ENCODE measurements at places on chromosomes 2 and 18. TPM values are rescaled to one million over a fixed set of nuclear protein-coding genes. Genes with fewer than 3 reads are reported as not detected.

- DNase-seq: no peak
Observed at GRCh38 chr2:118769707-118770400, 77.6 kb downstream of the EN1 start.

DNA sequence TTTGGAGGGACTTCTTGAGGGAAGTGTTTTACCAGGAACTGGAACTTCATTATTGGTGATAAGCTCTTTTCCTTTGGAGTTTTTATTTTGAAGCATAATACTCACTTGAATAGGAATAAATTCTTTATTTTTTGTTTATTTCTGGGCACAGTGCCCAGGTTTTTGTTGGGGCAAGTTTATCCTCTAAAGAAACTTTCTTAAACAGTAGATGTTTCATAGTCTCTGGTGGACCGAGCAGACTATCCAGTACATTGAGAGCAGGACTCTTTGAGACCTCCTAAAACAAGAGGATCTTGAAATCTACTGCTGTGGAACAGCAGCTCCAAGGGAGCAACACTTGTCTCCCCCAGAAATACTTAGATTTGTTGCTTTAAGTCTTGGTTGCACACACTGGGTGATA lies 109.4 kb downstream of the PARD3B start:
- no peak for DNase-seq

DNA sequence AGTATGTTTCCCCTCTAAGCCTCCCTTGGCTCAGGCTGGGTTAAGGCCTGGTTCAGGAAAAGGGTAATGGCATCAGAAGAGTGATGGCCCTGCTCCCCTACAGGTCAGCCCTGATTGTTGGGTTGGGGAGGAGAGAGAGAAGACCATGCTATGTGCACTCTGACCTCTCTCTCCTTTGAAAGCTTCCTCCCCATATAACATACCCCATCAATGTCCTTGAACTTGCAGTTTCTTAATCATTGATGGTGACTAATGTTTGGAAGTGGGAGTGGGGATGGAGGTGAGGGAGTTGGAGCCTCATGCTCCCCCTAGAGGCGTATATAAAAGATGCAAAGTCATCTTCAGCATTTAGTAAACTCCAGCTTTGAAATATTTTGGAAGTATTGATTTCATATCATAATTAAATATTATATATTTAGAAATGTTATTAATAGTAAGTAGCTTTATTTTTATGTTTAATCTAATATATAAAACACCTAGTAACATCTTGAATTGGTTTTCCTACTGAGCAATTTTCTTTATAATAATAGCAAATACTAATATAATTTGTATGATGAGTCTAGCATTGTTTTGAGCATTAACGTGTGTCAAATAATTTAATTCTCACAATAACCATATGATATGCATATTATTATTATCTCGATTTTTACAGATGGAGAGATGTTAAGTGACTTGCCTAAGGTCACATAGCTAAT lies 8.8 kb downstream of the PLCL1 start:
- no peak for DNase-seq

DNA sequence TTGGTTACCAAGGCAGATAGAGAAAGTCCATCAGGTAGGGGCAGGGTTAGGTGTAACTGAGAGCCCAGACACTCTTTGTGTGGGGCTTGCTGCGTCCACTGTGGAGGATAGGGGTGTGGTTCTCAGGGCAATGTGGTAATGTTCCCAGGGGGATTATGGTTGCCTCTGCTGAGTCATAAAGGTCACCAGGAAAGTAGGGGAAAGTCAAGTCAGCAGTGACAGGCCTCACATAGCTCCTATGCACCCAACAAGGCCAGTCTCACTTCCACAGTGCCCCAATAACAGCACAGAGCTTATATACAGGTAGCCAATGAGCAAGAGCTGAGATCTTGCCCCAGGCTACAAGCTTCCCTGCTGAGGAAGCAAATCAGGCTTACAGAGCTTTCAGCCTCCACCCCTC lies 1438.0 kb upstream of the ZEB2 start:
- no peak for DNase-seq

DNA sequence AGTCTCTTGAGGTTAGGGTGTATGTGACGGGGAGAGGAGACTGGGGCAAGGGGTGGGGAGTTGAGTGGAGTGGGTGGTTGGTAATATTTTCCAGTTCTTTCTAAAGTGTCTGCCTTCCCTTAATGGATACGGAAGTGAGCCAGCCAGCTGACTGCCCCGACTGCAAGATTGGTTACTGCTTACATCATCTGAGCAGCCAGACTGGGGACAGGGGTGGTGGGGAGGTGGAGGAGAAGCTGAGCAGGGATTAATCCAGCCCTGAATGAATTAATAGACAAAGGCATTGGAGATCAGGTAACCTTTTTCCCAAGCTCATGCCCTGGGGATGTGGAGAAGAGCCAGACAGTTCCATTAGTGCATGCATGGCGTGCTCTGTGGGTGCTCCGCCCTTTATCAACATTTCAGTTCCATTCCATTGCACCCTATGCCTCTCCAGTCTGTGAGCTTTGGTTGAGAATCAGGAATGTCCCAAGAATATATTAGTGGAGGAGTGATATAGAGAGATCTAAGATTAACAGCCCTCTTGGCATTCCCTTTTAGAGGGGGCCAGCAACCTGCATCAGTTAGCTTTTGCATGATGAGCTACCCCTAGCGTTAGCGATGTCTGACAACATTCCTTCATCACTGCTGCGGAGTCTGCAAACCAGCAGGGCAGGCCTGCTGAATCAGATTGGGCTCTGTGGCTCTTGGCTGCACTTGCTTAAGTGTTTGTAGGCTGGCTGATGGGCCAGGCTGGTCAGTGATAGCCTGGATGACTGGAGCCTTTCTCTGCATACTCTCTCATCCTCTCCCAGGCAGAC lies 67.4 kb downstream of the TNP1 start:
- peak; percentile 28 for DNase-seq

- no peak for DNase-seq
Observed at GRCh38 chr2:176169711-176170110, 12.6 kb downstream of the HOXD3 start.

DNA sequence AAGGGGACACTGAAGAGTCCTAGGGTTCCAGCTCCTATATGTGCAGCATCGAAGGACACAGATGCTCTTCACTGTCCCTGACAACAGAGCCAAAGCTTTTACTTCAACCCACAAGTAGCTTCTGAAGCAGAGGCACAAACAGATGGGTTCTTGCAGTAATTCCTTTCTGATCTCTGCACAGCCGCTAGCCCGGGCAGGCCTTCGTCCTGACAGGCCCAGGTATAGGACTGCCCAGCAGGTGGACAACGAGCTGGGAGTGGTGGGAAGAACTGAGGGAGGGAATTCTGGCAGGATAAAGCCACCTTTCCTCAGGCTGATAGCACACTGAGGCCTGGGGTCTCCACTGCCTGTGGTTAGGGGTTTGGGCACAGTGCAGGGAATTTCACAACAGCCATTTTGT lies 94.8 kb downstream of the RHOB start:
- no peak for DNase-seq

DNA sequence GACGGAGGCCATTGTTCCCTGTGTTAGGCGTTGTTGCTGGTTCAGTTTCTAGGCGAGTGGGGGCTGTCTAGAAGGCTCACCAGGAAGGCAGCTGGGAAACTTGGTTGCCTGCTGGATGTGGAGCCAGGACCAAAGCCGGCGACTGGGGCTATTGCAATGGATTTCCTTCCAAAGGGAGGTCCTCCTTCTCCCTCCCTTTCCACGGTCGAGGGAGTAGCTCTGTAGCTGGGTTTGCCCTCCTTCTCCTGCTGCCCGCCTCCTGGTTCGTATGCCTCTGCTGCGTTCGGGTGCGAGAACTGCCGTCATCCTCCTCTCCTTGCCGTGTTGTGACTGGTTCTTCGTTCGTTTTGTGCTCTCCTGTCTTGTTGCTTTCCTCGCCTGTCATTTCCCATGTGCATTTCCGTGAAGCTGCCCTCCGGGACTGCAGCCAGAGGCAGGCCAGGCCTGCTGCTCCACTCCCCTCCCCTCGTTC lies 203.4 kb downstream of the NEDD4L start:
- DNase-seq: no peak

GRCh38 chr2:239853121-239853520 lies 172.0 kb downstream of the NDUFA10 start:
- DNase-seq: no peak

DNA sequence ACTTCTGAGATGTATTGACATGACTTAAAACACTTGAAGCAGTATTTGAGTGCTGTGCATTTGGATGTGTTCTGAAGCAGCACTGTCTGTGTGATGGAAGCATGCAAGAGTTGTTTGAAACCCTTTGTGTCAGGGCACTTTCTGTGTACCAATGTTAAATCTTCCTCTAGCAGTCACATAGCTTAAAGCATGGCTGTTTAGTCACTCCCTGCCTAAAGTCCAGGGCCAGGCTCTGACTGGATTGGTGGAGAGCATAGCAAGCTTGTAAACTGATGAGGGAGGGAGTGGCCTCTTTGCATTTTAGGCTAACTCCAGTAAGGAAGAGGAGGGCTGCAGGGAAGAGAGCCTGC lies 73.5 kb downstream of the MYO1B start:
- peak; percentile 91 for DNase-seq

DNA sequence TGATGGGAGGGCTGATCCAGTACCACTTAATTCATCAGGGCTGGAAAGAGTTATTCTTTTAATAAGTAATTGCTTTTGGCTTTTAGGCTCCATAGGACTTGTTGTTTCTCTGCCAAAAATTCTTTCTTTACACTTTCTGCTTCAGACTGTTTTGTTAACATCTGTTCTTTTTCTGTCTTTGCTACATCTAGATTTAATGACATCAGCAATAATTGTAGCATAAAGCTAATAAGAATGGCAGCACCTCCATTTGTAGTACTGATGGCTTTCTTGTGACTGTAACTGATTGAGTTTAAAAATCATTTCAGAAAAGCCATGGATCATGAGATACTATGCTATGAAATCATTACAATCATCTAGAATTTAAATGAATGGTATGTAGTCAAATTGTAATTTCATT lies 46.4 kb upstream of the ACKR3 start:
- DNase-seq: no peak

DNA sequence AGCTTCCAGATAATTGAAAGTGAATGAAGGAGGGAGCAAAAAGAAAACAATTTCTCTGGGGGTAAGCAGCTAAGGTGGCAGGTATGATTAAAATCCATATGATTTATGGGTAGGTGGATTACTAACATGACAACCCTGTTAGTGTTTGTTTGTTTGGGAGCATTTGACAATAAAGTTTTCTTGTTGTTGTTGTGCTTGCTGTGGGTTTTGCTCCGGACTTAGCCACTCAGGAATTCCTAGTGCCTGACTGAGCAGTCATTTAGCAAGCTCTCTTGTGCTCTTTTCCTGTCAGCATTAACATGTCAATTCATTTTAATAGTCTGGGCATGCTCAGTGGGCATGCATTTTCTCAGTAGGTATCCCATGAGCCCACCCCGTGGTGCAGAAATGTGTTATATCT lies 674.8 kb upstream of the ZEB2 start:
- no peak for DNase-seq

DNA sequence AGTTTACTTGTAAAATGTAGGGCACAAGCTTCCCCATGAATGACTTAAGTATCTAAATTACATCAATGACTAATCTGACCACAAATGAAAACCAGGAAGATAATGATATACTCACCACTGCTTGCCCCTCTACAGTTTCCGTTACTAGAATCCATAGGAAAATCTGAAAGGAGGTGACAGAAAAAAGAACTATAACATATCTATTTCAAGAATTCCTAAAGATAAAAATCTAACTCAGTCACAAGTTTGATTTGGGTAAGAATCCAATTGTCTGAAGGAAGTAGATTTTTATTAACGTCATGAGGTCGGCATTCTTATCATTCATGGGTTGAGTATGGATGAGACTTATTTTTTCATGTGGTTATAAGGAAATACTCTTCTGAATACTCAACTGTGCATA lies 7.8 kb downstream of the FRZB start:
- no peak for DNase-seq

DNA sequence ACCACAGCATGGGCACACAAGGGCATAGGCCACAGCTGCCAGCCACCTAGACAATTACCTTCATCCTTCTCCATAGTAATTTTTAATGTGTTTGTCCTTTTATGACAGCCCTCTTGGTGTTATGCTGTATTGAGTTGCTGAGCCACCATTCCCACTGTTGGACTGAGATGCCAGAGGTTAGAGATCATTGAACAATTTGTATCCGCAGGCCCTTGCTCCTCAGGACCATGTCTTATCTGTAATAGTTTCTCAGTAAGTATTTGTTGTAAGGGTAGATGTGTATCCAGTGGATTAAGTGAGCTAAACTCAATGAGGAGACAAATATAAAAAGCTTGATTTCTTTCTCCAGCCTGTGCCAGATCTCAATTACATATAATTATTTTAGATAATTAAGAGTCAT lies 832.8 kb upstream of the ID2 start:
- no peak for DNase-seq

- DNase-seq: no peak
Observed at GRCh38 chr2:204416236-204416635, 129.0 kb upstream of the PARD3B start.

DNA sequence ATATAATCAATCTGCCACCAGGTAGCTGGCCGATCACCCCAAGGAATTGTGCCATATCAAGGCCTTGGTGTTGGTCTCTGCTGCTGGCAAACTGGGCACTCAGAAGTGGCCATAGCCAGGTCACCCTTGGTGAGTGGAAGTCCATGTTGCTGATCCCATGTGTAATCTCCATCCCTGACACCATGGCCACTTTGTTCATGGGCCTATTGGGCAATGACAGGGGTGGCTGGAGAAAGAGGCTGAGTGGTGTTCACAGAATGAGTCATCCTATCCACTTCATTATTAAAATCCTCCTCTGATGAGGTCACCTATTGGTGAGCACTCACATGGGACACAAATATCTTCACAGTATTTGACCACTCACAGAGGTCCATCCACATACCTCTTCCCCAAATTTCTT lies 26.7 kb upstream of the CD226 start:
- DNase-seq: no peak

DNA sequence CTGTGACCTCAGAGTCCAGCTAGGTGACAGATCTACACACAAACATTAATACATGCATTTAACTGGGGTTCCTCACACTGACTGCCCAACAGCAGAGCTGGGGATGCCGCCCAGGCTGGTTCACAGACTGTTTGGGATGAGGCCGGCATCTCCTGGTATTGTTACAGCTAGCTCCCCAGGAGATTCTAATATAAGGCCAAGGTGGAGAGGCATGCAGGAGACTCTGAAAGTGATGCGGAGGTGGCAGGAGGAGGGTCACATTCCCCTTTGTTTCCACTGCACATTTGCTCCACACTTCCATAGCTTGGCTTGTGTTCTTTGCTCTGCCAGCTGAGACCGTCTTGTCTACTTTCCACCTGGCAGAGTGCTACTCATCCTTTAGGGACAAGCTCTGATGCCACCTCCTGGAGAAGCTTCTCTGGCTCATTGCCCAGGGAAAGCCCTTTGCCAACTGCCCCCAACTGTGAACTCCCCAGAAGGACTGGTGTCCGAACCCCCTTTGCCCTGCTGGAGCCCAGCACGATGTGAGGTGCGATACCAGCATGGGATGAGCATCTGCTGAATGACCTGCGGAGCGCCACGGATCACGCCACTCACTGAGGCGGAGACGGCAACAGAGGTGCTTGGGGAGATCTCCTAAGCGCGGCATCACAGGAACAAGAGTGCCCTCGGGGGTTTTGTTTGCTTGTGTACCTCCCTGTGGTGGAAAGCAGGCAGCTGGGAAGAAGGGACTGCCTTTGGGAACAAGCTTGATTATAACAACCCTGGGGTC lies 88.8 kb downstream of the UXS1 start:
- no peak for DNase-seq

Gene ANTXR1
- total RNA-seq: 8.1 TPM

Gene LINC00305
- not detected for total RNA-seq

Gene PRKD3
- 28.7 TPM for total RNA-seq

Gene LHCGR
- total RNA-seq: not detected

Gene GPR39
- 14.6 TPM for total RNA-seq

Gene UPP2
- total RNA-seq: not detected

Gene STAT1
- 58.3 TPM for total RNA-seq

Gene LYG1
- 1.1 TPM for total RNA-seq

Gene IMPA2
- total RNA-seq: 201 TPM

Gene MROH2A
- not detected for total RNA-seq

Gene STK39
- 35.9 TPM for total RNA-seq

Gene NEB
- 1.0 TPM for total RNA-seq

Data from colonic mucosa (tissue), 4 donors.